Thyroid gland (tissue), 4 donors: ENCODE measurements at places on chromosomes 2 and 18. TPM values are rescaled to one million over a fixed set of nuclear protein-coding genes. Genes with fewer than 3 reads are reported as not detected.

STRN gene
- 15.0 TPM for total RNA-seq

DNA sequence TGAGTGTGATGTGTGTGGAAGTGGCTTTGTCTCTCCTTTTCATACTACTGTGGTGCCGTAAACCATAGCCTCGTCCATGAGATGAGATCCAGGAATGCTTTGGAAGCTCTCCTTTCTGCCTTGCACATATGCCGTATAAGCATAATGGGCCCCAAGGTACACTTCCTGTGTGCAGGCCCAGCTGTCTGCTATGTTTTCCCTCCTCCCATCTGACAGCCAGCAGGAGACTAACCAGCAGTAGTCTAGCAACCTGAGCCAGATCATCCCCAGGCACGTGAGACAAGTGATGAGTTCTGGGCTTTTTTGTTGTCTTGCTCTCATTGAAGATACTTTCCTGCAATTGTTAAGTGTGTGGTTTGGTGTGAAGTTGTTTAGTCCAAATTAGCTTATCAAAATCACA, 555.5 kb upstream of the LRRTM4 start:
- no peak for DNase-seq

ANKRD30BL gene
- total RNA-seq, result not detected

- DNase-seq, result no peak
These were observed 623.5 kb downstream of the EPHA4 start for GRCh38 chr2:220948579-220948978.

GRCh38 chr2:220417503-220417902, 790.1 kb downstream of the SLC4A3 start:
- no peak for DNase-seq

MEIS1 gene
- 8.6 TPM for total RNA-seq

DNA sequence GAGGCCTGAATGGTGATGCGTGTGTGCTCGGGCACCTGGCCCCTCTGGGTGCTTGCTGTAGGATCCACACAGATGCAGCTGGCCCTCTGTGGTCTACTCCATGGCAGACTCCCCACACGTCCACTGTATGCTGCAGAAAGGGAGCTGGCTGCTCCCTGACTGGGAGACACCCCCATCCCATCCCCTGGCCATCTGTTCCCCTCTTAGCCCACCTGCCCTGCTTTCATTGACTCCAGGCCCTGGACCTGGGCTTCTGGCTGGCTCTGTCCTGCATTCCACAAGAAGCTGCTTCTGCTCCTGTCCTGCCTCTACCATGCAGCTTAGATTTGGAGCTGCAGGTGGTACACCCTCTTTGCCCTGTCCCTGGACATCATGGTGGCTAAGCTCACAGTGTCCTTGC, 80.1 kb downstream of the FHOD3 start:
- DNase-seq, result no peak

DNA sequence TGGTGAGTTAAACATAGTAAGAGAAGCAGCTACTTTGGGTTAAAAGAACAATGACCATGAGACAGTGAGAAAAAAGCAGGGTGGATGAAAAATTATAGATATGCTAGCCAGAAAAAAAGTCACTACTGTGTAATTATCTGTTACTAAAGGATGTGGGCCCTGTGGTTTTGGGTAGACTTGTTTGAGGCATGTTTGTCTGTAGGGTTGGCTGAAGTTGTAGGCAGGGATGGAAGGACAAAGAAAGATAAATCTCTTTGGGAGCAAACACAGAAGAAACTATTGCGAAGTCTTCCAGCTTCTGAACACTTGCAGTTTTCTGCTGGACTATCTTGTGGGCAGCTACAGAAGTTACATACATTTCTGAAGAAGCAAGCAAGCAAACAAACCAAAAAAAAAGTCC, 28.2 kb downstream of the RND3 start:
- no peak for DNase-seq

- no peak for DNase-seq
These were observed 23.7 kb upstream of the COL5A2 start for GRCh38 chr2:189203177-189203799.

DNA sequence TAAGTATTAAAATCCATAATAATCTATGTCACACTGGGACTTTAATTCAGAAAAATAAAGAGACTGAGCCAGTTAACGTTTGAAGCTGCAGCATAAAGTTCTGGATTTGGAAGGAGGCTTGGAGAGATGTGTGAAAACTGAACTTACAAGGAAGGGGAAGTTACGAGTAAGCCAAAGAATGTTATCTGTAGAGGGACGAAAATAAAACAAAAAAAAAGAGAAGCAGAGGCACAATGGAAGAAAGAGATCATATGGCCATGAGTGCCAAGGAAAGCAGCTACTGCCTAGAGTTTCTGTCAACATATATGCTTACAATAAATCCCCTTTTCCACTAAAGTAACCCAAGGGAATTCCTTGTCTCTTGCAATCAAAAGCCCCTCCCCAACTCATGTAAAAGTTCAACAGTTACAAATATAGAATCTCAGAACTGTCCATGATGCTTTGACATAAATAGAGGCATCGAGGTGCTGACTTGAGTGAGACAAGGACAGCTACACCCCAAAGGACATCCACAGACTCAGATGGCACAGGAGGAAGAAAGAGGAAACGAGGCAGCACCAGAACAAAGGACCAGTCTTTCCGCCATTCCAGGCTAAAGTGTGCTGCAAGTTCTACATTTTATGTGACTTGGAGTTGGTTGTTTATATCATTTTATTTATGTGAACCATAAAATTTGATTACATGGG, 16.1 kb upstream of the ARL5A start:
- no peak for DNase-seq

- DNase-seq, result no peak
These were observed 77.1 kb upstream of the CHRNA1 start for GRCh38 chr2:174841350-174841749.

DNA sequence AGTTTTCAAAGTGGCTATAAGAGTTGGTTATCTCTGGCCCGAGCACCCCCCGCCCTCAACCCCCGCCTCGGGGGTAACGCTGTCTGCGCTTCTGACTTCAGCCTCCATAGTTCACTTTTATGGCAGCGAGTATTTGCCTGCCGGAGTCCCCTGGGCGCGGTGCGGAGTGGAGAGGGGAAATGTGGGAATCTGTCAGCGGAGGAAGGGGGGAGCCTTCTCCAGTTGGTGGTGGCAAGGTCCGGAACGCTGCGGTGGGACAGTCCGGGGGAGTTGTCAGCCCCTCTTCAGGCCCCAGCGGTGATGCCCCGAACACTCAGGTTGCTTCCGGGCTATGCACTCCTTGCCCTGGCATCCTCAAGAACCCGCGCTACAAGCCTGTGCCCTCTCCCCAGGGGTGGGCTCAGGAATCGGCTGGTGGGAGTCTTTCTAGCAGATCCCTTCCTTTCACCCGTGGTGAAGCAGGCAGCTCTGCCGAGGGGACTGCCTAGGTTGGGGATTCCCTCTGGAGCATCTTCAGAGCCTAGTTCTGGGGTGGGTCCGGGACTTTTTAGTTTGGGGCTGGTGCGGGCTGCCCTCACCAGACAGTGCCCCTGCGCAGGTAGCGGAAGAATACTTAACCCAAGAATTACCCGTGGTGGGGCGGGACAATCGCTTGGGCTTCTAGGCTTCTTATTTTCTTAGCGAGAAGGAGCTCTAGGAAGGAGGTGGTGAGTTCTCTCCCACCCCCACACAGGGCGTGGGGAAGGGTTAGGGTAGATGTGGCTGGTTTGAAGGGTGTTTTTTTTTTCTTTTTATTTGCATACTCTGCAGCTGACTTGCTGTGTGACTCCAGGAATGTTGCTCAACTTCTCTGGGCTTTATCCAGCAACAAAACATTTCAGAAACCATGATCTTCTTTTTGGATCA, 1.6 kb downstream of the ATOH8 start:
- peak; percentile 58 for DNase-seq

ARHGEF4 gene
- 24.3 TPM for total RNA-seq

CELF4 gene
- not detected for total RNA-seq

DNA sequence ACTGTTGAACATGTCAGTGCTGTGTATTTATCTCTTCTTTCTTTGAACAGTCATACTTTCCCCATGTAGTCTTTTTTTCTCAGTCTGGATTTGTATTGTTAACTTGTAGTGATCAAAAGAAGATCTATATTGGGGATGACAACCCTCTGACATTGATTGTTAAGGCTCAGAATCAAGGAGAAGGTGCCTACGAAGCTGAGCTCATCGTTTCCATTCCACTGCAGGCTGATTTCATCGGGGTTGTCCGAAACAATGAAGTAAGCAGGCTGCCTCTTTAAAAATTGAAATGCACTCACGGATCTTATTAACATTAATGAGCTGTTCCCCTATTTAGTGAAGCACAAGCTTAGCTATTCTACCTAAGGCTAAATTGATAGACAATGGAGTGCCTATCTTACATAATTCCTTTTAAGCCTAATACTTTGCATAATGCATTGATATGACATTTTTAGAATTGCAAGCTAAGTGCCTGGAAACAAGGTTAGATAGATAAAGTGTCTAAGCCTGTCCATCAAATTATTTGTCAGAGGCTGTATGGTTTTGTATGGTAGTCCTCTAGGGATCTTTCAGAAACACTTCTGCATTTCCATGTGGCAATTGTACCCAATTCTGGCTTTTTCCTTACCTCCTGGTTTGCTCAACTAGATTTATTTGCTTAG, 29.3 kb upstream of the FAM171B start:
- DNase-seq, result no peak

DNA sequence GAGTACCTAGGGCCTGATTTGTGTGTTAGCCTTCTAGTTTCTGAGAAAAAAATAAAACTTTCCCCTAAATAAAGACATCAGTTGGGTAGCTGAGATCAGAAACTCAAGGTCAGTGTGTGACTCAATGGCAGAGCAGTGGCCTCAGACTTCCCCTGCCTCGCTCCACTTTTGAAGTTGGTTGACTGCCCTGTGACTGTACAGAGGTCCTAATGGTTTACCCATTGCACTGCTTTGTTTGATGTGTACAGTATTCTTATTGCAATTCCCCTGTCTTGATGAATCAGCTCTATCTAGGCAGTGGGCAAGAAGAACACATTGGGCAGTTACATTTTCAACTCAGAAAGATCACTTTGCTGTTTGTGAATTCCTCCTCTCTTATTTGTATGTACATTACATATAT, 315.7 kb downstream of the KCNS3 start:
- no peak for DNase-seq

DNA sequence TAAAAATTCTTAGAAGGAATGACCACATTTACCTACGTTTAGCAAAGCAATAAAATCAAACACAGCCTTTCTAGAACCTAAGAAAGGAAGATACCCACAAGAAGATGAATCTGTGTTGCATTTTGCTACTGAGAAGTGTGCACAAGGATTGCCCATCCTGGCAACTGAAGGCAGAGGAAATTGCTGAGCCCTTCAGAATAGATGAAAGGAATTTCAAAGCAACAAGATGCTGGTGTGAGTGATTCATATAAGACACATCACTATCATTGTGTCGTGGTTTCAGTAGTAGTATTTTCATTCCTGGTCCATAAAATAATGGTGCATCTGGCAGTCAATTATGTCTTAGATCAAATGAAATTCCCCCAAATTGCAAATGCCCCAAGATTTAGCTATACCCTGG, 48.4 kb upstream of the ANKRD44 start:
- no peak for DNase-seq

DNA sequence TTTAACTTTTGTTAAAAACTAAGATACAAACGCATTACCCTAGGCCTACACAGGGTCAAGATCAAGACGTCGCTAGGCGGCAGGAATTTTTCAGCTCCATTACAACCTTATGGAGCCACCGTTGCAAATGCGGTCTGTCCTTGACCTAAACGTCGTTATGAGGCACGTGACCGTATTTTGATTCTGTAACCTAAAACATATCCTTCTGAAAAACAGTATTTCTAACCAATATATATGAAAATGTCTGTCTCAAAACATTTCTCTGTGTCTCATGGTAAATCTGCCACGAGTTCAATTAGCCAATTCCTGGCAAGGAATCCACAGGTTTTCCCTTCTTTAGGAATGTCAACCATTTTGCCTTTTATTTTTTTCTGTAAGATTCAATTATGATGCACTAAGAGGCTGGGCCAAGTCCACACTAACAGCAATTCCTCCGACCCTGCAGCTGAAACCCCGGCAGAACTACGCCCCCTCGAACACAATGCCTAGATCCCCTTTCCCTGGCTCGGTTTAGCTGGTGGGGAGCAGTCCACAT, 1.7 kb downstream of the RTN4 start:
- no peak for DNase-seq

DNA sequence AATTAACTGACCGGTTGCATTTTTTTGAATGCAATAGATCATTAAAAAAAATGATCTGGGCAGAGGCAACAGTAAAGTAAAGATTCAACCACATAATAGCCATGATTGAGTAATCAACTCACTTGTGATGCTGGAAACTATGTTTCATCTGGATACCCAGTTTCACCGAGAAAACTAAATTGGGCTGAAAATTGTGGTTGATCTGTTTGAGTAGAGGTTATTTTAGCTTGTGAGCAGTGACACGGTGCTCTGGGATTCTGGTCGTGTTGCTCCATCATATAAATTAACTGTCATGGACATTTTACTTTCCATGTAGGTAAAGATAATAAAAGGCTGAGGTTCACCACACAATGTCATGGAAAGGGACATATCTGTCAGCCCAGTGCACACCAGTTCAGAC, 58.7 kb downstream of the CD226 start:
- no peak for DNase-seq

DNA sequence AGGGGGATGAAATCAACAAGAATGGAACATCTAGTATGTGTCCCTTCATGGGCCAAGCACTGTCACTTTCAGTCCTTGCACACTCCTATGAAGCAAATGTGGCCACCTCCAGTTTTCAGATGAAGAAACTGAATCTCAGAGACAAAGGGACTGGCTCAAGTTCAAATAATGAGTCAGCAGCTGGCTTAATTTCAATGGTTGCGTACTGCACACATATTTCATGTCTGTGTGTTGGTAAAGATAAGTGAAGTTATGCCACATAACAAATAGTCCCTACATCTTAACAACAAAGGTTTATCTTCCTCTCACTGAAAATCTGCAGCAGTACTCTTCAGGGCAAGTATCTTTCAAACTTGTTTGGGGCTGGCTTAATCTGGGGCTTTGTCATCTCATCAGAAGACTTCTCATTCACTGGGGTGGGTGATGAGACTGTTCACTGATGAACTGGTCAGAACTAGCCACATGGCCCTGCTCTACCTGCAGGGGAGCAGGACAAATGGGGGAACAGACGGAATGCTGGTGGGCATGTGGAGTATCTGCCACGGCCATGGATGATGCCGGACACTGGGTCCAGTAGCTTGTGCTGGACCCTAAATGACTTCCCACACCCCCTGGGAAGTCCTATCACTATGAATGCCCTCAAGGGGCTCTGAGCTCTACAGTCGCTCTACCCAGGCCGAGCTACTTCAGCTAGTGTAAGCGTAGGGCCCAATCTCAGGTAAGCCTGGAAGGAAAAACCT, 263.2 kb downstream of the CYP26B1 start:
- DNase-seq, result no peak

MROH2A gene
- total RNA-seq, result 3.5 TPM

CFAP221 gene
- total RNA-seq, result 1.6 TPM

PLGLB1 gene
- total RNA-seq, result 2.3 TPM

DNA sequence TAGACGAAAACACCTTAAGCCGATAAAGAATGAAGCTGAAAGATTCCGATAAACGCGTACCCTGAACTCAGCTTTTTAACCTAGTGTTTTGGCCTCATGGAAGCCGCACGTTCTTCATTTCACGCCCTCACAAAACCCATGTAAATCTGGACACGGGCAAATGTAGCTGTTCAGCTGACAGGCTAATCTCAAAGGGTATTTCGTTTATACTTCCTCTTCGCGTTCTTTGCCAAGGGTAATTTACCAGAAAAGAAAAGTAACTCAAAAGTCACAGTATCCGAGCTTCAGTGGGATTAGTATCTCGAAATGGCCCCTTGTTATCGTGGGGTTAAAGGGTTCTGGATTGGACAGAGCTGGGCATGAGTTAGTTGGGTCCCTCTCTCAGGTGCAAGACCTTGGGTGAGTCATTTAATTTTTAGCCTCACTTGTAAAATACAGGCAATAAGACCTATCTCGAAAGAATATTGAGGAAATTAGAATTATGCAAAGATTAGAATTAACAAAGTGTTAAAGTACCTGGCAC, 22.0 kb upstream of the STPG4 start:
- DNase-seq, result no peak
